CD8-positive, alpha-beta memory T cell (primary cell): ENCODE measurements at places on chromosomes 2 and 18. TPM values are rescaled to one million over a fixed set of nuclear protein-coding genes. Genes with fewer than 3 reads are reported as not detected.

DNA sequence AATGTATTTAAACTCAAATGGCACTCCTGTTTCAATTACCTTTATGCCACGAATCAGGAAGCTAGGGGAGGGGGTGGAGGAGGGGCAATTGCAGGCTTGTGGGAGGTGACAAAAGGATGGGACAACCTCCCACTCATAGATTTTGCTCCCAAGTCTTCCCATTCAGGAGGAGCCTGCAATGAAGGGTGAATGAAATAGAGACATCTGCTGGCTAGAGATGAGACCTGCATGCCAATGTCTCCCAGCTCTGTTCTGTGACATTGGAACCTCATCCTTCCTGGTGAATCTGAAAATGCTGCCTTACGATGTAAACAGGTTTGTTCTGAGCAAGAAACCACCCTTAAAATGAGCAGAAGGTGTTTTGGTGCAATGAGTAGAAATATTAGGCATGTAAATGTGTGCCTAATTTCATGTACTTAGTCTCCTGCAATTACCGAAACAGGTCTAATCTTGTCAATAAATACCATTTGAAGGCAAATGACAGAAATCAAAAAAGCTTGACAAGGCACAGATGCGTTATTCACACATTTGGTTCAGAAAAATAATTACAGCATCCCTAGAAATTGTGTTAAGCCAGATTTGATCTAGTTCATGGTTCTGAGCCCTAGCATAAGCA lies 2.7 kb upstream of the PID1 start:
- DNase-seq = no peak

DNA sequence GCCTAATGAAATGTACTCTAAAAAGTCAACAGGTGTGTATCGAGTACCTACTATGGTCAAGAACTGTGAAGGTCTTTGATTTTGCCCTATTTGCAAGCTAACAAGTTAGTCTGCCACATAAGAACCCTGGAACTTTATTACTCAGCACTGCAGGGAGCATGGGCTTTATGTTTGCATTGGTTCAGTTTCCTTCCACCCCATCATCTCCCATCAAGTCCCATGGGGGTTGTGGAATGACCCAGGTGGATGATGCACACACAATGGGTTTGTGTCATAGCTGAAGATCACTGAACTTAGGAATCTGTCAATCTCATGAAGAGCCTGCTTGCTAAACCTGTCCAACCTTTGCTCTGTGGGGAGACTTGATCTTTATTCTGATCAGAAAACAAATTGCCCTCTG lies 265.5 kb downstream of the RPRM start:
- DNase-seq = no peak

DNA sequence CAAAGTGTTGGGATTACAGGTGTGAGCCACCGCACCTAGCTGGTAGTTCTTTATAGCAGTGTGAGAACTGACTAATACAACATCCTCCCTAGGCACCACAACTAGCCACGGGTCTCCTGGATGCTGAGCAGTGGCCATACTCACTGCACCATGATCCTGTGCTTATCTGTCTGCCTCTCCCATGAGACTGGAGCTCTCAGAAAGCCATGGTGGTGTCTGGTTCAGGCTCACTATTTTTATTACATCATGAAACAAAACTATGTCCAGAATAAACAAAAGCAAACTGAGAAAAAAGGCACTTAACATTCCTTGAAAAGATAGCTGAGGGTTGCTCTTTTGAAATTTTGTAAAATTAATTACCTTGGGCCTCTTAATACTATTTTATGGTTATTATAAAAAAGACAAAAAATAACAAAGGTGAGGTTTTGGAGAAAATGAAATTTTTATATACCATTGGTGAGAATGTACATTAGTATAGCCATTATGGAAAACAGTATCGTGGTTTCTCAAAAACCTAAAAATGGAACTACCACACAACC lies 90.7 kb upstream of the TFCP2L1 start:
- no peak for DNase-seq

DNA sequence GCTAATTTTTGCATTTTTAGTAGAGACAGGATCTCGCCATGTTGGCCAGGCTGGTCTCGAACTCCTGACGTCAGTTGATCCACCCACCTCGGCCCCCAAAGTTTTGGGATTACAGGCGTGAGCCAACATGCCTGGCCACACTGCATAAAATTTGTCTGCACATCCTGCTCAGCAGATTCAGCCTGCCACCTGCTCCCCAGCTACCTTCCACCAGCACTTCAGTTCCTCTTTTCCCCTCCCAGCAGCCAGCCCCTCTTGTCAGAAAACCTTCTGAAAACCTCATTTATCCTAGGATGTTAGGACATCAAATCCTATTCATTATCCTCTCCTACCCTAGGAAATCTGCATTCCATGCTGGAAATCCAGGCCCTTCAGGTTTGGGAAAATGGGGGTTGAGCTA lies 99.4 kb upstream of the STPG4 start:
- no peak for DNase-seq

DNA sequence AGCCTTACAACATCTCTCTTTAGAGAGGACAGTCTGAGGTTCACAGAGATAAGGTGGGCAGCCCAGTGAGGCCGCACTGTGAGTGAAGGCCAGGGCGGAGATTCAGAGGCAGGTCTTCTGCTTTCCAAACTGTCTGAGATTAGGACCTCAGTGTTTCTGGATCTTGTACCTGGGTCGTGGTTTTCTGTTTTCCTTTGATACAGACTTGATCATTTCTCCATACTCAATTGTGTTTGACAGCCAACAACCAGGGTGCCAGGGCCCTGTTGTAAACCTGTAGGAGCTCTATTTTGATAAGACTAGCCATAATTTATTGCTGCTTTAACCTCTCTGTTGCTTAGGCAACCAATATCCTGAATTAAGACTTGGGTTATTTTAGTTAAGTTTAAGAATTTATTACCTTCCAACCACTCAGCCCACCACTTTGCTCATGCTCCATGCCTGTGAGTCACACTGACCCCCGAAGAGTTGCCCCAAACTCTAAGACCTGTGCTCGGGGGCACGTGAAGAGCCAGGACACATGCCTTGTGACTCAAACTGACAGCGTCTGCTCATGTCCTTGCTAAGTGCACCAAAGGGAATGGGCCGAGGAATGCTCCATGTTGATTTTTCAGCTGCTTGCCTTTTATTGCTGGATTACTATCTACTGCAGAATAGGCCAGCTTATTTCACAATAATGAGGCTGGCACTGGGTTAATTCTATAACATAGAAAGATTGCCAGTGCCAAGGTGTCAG lies 248.6 kb downstream of the BCL2 start:
- DNase-seq = no peak

- no peak for DNase-seq
Observed at GRCh38 chr18:46711444-46711863, 45.4 kb downstream of the ST8SIA5 start.

Gene MARCHF4
- not detected for total RNA-seq

Gene PDE11A
- total RNA-seq = not detected

Gene NR4A2
- total RNA-seq = 21.9 TPM

Gene MAP3K20
- total RNA-seq = 14.1 TPM

Gene LIMS4
- total RNA-seq = 0.91 TPM
